CD4-positive, CD25-positive, alpha-beta regulatory T cell (primary cell): ENCODE measurements at places on chromosomes 6 and 20. TPM values are rescaled to one million over a fixed set of nuclear protein-coding genes. Genes with fewer than 3 reads are reported as not detected.

BPIFA1 gene
- total RNA-seq = not detected

COL21A1 gene
- not detected for total RNA-seq

RIPPLY2 gene
- not detected for total RNA-seq

SMIM28 gene
- total RNA-seq = not detected

GTSF1L gene
- 1.1 TPM for total RNA-seq

TMEM200A gene
- 1.1 TPM for total RNA-seq

PBOV1 gene
- total RNA-seq = not detected

TSPO2 gene
- not detected for total RNA-seq

BCLAF1 gene
- total RNA-seq = 429 TPM

PAK1IP1 gene
- total RNA-seq = 6.0 TPM

LY86 gene
- not detected for total RNA-seq

HCRTR2 gene
- not detected for total RNA-seq

PNLDC1 gene
- total RNA-seq = not detected

LTB gene
- 493 TPM for total RNA-seq

VNN1 gene
- total RNA-seq = not detected

ROS1 gene
- total RNA-seq = not detected

DLL1 gene
- total RNA-seq = 1.1 TPM

DNAH8 gene
- total RNA-seq = 0.05 TPM

SRSF3 gene
- 731 TPM for total RNA-seq

ERVFRD-1 gene
- not detected for total RNA-seq

C20orf204 gene
- 6.0 TPM for total RNA-seq

CAGE1 gene
- total RNA-seq = 0.57 TPM

IFT52 gene
- 13.1 TPM for total RNA-seq

CDH4 gene
- 0.69 TPM for total RNA-seq

MARCKS gene
- total RNA-seq = not detected

ZC2HC1B gene
- not detected for total RNA-seq

PRDM1 gene
- 327 TPM for total RNA-seq

TRIM40 gene
- 0.39 TPM for total RNA-seq

ACSS1 gene
- total RNA-seq = 38.7 TPM

SS18L1 gene
- 21.0 TPM for total RNA-seq

FAM83B gene
- total RNA-seq = not detected

UBE2V1 gene
- total RNA-seq = 124 TPM

SAPCD1 gene
- total RNA-seq = 2.3 TPM

AK9 gene
- 8.1 TPM for total RNA-seq

NKAIN2 gene
- total RNA-seq = not detected

TXNDC5 gene
- 13.6 TPM for total RNA-seq

LST1 gene
- 12.9 TPM for total RNA-seq

STMND1 gene
- total RNA-seq = not detected
